ENCODE measurements at places on chromosomes 5 and 9.

- no peak for DNase-seq
Measured at GRCh38 chr9:109385499-109385898, 64.6 kb upstream of the EPB41L4B start.

- DNase-seq = no peak
Measured at GRCh38 chr9:94825611-94825958, 99.1 kb downstream of the AOPEP start.

DNA sequence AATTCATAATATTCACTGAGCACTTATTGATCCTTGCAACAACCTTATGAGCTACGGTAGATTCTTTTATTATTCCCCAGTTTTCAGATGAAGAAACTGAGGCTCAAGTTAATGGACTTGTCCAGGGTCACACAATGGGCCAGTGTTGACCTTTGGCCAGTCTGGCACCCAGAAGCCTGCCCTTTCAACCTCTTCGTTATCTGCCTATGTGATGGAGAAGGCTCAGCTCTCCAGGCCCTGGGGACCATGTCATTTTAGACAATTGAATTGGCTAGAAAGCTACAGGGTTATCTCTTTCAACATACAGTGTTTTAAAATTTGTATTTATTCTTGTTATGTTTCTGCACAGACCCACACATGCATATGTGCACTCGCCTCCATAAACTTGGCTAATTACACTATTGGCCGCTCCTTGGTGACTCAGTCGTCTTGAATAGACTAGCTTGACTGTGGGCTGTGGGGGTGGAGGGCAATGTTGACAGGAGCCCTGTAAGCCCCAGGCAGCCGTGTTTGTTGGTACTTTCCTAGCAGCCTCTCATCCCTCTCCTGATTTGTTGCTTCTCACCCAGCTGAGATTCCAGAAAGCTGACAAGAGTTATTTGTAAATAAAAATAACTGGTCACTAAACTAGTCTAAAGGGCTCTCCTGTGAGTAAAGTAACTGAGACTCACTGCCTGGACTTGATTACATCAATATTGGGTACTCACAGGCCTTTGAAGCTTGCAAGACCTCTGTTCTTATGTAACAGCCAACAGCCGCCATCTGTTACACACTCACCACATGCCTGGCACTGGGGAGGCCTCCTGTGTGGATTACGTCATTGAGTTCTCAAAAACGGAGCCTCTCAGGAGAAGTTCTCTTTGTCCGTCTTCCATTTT is 8.5 kb upstream of the ANGPTL2 start:
- no peak for DNase-seq

DNA sequence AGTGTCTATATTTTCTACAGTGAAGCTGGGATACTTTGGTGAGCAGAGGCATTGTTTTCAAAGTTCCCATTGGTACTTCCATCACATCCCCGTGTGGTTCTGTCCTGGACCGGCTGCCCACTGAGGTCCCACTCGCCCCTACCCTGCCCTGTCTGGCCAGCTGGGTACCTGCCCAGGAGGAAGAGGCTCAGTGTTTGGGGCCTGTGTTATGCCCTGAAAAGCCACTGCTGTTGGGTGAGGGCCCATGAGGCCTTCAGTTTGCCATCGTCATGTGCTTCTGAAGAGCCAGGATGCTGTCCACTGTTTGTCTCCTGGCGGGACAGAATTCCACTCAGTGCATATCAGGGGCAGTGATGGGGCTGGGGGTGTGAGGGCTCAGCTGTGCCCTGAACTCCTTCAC is 2.6 kb upstream of the CEP72 start:
- DNase-seq = no peak

DNA sequence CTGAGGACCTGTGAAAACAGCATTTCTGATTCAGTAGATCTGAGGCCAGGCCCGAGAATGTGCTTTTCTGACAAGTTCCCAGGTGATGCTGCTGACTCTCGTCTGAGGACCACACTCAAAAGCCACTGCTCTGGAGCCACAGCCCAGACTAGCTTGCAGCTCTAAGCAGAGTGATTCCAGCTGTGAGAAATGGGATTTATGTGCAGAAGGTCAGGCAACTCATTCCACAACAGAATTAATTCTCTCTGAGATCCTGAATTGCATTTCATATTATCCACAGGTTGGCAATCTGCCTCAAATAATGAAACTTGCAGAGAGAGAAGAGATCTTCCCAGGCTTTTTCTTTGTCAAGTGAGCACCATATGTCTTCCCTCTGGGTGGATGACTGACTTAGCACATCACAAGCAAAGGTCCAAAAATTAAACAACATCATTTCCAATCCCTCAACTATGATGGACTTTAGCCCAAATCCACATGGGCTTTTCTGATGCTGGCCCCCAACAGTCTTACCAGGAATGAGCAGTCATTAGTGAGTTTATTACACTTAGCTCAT is 140.2 kb downstream of the ALDH1A1 start:
- no peak for DNase-seq

DNA sequence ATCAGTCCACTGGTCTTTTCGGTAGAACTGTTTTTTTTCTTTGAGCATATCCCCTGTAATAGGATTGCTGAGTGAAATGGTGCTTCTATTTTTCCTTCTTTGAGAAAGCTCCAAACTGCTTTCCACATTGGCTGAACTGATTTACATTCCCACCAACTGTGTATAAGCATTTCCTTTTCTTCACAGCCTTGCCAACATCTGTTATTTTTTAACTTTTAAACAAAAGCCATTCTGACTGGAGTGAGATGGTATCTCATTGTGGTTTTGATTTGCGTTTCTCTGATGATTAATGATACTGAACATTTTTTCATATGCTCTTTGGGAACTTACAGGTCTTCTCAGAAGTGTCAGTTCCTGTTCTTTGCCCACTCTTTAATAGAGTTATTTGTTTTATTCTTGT is 764.7 kb downstream of the MTRR start:
- DNase-seq = peak; percentile 14

- DNase-seq = no peak
Measured at GRCh38 chr9:35935261-35935660, 22.7 kb downstream of the OR2S2 start.

GRCh38 chr5:15106530-15107283 is 235.1 kb upstream of the ANKH start:
- no peak for DNase-seq

DNA sequence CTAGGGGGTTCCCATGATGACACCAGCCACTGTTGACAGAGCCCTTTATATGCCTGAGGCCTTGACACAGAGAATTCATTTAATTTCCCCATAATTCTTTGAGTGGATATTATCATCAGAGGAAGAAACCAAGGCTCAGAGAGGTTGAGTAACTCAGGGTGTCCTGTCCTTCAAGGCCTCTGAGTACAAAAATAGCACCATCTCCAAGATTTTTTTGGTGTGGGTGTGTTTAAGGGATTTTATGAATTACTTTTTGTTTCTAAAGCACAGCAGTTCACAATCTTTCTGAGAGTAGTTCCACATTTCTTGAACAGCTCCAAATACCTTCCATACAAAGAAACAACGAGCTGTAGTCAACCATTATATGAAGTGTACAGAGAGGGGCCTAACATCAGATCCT is 6.2 kb upstream of the GSN start:
- no peak for DNase-seq

DNA sequence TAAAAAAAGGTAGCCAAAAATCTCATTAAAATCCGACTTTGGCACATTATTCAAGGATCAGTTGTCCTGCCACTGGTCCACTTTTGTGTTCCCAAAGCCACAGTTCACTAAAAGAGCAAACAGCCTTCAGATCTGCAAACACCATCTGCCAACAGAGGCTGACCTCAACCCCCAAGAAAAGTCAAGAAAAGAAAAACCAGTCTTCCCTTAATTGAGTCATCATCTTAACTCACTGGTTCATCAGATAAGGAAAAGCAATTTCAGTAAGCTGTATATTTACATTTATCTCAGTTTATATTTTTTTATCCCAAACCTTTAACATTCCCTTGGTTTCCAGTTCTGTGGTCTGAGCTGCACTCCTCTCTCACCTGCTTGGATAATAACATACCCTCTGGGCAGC is 21.2 kb downstream of the RASEF start:
- DNase-seq = peak; percentile 6

DNA sequence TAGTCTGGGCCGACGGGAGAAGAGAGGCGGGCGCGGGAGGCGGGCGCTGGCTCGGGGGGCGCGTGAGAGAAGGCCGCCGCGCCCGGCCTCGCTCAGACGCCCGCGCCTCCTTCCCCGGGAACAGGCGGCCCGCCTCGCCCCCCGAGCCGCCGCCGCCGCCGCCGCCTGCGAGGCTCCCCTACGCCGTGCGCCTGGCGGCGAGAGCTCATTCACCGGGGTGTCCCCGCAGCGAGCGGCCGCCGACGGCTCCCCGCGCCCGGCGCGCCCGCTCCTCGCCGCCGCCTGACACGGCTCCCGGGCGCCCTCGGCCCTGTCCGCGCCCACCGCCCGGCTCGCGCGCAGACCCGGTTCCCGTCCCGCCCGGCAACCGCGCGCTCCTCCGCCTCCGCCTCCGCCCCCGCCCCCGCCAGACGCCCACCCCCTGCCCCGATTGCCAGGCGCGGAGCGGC is at the start of gene GNAQ:
GNAQ (minus strand) TSS at position 368 of the 449 bp plus-strand sequence. CDS start 576 bp downstream, outside the sequence.
- no peak for DNase-seq

DNA sequence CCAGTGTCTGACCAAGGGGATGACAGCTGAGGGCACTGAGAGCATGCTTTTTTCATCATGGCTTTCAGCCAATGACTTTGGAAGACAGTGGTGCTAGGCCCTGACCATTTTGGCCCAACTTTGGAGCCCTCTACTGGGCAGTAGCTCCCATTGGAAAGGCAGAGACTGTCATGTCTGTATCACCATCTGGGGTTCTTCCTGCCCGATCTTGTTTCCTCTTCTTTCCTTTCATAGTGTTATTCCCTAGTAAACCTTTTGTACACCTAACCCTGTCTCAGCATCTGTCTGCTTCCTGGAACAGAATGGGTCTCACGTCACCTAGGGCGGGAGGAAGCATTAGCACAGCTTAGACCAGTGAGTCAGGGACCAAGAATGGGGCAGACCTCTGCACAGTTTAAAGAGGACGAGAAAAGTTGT is 97.4 kb upstream of the MAST4 start:
- DNase-seq = peak; percentile 53

- DNase-seq = no peak
Measured at GRCh38 chr9:110047955-110048402, 160.0 kb downstream of the C9orf152 start.

GRCh38 chr5:50922942-50923767 is 256.7 kb downstream of the PARP8 start:
- DNase-seq = no peak

DNA sequence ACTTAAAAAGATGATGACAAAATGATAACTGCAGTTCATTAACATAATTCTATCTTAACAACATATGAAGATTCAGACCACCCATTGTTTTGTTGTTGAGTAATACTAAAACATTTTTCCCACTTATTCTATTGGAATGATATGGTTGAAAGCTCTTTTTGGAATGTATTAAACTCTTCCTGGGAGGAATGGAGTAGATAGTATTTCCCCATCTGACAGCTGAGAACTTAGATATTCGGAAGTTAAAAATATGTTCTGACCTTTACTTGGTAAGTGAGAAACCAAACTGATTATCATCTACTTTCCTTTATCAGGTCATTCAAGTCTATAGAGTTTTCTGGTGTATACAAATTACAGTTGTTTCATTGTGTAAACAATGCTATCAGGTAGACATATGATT is 452.9 kb downstream of the CSNK1G3 start:
- no peak for DNase-seq

GRCh38 chr5:159990506-159990905 is 18.4 kb upstream of the TTC1 start:
- DNase-seq = peak; percentile 48

DNA sequence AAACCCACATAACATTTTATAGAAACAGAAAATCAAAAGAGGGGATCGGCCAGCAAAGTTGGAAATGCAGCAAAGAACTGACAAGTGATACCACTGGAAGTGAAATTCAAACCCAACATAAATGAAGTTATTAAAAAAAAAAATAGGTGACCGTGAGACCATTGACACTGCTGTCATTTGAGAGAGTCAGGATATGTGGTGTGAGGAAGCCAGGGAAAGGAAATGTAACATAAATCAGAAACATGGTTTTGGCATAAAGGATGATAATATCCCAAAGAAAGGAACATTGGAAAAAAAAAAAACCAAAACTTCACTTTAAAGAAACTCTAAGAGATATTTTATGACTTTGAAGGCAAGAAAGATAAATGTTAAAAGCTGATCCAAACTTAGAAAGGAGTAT is 312.4 kb upstream of the PIK3R1 start:
- DNase-seq = no peak

- DNase-seq = no peak
Measured at GRCh38 chr5:180101451-180102105, 30.0 kb upstream of the RNF130 start.

GRCh38 chr5:98104454-98105188 is 668.8 kb upstream of the RGMB start:
- no peak for DNase-seq

DNA sequence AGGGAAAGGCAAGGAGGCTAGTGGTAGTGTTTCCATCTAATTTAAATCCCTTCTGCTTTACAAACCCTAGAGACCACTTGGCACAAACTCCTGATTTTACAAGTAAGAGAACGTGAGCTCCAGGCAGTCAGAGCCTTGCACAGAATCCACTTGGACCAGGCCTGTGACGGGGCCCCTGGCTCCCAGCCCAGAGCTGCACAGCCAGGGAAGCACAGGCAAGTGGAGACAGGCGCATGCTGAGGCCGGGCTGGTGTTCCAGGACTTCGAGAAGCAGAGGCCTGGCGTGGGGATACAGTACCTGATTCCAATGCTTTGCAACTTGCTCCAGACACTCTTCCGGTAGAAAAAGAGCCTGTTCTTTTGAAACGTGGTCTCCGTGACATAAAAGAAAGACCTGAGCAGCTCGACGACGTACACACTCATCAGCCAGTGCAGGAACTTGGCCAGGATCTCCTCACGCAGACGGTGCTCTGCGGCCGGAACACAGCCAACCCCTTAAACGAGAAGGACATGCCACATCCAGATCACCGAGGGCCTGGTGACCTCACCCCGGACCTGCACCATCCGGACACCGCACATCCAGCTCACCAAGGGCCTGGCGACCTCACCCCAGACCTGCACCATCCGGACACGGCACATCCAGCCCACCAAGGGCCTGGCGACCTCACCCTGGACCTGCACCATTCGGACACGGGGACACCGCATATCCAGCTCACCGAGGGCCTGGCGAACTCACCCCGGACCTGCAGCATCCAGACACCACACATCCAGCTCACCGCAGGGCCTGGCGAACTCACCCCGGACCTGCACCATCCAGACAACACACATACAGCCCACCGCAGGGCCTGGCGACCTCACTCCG is 12.5 kb downstream of the TERT start:
- DNase-seq = peak; percentile 20
